ENCODE measurements at places on chromosomes 11 and 22. TPM values are rescaled to one million over a fixed set of nuclear protein-coding genes. Genes with fewer than 3 reads are reported as not detected.
A peak's percentile ranks its signal among the peaks of the same experiment; 100 is the strongest.

DNA sequence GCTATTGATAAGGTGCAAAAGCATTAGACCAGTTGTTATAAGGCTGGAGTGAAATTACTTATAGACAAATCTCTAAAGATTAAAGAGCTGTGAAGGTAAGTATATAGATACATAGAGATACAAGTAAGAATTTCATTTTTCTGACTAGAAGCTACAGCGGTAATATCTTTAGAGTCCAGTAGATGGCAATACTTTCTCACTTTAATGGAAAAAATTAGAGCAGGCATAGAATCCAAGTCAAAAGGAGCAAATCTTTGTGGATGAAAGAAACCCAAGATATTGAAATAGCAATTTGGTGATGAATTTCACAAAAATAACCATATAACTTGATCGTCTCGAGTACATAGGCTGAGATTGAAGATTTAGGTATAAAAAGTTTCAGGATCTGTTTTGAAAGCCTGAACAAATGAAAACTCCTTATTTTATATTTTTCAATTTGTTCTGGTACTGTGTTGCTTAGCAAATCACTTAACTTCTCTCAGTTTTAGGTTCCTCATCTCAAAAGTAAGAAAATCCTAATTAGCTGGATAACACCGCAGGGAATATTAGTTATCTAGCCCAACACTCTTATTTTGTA, 81.9 kb downstream of the UVRAG start:
- peak; percentile 47 for DNase-seq

Gene EPS8L2
- 4.3 TPM for polyA plus RNA-seq

DNA sequence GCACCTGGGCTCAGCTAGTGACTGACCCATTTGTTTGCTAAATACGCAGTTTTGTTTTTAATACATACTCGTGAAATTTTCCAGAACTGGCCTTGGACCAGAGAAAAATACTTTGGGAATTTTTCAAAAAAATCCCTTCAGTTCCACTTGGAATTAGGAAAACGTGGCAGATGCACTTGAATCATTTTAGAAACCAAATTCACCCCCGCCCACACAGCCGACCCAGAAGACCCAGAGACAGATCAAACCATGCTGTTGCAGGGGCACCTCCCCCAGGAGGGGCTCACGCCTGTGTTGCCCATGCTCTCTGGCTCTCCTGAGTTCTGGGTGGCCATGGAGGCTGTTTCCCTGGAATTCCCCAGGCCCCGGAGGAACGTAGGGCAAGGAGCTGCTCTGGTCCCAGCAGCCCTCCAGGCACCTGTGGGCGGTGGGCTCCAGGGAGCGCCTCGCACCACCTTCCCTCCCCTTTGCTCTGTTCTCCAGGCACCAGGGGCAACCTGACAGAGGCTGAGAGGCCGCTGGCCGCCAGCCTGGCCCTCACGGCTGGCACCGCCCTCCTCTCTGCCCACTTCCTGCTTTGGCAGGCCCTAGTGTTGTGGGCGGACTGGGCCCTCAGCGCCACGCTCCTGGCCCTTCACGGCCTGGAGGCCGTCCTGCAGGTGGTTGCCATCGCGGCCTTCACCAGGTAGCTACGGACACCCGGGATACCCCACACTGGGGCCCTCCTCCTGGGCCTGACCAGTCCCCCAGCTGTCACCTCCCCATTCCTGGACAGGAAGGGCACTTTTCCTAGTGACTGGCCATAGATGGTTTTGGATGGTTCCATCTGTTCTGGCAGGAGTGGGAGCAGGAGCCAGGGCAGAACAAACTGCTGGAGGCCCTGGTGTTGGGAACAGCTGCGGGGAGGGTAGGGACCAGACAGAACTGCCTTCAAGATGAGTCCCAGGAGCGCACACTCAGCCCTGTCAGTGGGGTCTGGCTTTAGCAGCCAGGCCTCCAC, 3.3 kb upstream of the EPS8L2 start:
- DNase-seq = no peak

- DNase-seq = no peak
These were observed 94.8 kb upstream of the RTL6 start for GRCh38 chr22:44592824-44593148.

Gene LPXN
- polyA plus RNA-seq = 3.2 TPM

GRCh38 chr22:36923131-36923788, 9.8 kb downstream of the CSF2RB start:
- no peak for DNase-seq

- DNase-seq = no peak
These were observed 56.6 kb downstream of the CSNK2A3 start for GRCh38 chr11:11296434-11296833.

Gene CCDC81
- polyA plus RNA-seq = 1.6 TPM

DNA sequence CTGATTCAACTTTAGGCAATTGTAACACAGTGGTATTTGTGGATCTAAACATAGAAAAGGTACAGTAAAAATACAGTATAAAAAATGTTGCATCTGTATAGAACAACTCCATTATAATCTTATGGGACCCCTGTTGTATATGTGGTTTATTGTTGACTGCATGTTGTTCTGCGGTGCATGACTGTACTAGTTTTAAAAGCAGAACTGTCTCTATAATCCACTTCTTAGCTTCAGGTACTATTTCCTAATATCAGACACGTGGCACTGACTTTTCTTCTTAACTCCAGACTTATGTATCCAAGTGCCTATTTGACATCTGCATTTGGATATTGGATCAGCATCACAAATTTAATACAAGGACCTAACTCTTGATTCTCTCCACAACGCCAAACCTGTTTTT, 41.1 kb downstream of the PACS1 start:
- DNase-seq = no peak

DNA sequence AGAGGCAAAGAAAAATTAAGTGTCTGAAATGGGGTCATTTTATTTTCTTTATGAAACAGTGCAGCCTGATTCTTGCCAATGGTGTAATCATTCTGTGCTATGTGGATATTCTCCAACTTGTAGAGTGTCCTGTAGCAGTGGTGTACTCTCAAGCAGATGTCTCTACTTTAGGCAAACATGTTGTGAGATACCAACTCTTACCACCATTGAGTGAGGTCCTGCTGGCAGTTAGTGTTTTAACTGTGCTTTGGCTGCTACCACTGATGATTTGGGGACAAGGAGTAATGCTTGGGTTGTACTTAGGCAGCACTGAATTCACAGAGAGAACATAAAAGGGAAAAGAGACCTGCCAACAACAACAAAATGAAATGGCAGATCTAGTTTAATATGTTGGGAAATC, 122.5 kb downstream of the APIP start:
- DNase-seq = no peak

DNA sequence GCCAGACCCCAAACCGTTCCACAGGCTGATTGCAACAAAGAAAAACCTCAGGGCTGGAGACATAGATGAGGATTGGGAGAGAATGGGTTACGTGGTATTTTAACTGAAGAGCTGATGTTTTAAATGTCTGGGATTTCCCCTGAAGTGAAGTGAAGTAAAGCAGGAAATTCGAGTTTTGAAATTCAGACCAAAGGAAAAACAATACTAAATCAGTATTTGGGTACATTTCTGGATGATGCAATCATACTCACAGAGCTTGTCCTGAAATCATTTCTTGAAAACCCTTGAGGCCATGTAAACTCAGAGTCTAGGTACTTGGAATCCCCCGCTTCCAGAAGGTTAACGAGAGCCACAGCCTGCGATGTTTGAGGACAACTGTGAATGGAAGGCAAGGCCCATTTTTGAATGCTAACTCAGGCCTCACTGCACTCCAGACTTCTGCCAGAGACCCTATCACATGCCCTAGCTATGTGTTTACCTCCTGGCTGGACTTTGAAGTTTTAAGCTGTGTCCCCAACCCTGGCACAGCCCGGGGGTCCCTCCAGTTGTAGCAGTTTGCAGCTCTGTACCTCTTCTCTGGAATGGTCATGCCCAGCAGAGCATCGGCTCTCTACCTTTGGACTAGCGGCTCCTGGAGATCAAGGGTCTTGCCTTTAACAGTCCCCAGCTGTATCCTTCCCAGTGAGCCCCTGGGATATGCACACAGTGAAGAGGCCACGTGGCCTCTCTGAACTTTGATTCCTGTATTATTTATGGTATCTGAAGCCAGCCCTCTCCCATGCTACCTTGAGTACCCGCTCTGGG, 5.4 kb upstream of the FTH1 start:
- peak; percentile 73 for DNase-seq

Gene FGF4
- 2.2 TPM for polyA plus RNA-seq

DNA sequence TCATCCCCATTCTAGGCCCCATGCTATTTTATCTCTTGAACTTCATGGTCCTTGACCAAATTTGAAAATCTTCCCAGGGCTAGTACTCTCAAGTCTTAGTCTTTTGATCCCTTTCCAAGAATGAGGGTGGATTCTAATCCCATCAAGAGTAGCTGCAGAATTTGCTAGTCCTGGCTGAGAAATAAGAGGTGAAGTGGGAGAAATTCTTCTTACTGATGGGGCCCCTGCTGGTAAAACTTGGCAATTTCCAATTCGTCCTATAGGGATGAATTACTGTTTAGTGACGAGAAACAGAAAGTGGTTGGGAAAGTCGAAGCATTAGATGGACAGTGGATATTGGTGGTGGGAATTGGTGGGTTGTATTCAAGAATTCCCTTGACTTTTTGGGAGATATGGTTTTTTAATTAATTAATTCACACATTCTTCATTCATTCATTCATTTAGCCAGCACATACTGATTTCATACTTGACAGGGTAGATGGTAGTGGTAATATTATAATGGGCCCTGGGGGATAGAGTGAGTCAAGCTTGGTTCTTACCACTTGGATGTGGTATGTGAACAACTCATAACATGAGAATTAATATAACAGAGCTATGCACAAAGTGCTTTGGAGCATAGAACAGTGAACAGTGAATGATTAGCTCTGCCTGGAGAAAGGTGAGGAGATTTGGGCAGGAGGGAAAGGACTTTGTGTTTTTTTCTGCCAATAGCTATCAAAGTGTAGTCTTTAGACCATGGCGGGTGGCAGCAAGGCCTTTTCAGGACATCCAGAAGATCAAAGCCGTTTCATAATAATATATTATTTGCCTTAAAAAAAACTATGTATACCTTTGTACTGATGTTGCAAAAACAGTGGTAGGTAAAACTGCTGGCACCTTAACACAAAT, 103.8 kb downstream of the STIM1 start:
- DNase-seq = no peak

DNA sequence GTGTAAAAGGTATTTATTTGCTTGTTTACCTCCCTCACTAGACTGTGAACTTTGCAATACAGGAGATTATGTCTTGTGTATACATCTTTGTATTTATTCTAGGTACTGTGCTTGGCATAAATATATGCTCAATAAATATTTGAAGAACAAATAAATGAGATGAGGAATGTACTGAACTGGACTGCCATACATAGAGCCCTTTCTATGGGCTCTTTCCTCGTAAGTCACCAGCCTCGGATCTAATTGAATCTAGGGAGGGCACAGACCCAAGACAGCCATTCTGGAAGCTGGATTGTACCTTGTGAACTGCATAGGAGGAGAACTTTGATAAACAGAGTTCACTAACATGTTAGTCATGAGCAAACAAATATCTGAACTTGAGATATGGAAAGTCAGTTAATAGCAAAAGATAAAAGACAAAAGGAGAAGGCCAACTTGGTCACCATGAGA, 503.9 kb downstream of the INSC start:
- no peak for DNase-seq

GRCh38 chr11:44913502-44913901, 37.2 kb downstream of the TP53I11 start:
- DNase-seq = no peak

- no peak for DNase-seq
These were observed 10.1 kb downstream of the SUSD2 start for GRCh38 chr22:24191381-24191841.

- peak; percentile 59 for DNase-seq
These were observed 33.3 kb downstream of the DENND5A start for GRCh38 chr11:9231848-9232177.

Gene DMC1
- polyA plus RNA-seq = 4.5 TPM

DNA sequence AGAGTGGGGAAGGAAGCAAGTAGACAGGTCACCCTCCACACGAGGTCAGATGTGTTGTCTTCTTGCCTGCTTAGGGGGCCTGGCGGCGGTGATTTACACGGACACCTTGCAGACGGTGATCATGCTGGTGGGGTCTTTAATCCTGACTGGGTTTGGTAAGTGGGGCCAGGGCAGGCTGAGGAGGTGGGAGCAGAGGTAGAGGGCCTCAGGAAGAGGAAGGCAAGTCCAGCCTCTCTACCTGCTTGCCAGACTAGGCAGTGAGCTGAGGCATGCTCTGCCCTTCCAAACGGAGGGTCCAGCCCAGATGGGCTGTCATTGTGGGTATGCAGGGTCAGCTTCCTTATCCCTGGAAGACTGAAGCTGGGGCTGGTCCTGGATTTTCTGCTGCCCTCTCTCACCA, 39.9 kb downstream of the SLC5A1 start:
- DNase-seq = no peak

Measured in muscle of back (tissue), 13 donors.